ENCODE measurements at places on chromosomes 1 and 21. TPM values are rescaled to one million over a fixed set of nuclear protein-coding genes. Genes with fewer than 3 reads are reported as not detected.

The FMO3 gene
- total RNA-seq = not detected

The MAP3K21 gene
- 12.1 TPM for total RNA-seq

The TRABD2B gene
- total RNA-seq = 0.34 TPM

The KRTAP20-2 gene
- total RNA-seq = not detected

The CYP4A11 gene
- total RNA-seq = not detected

The UBIAD1 gene
- total RNA-seq = 16.3 TPM

The MCOLN2 gene
- 1.9 TPM for total RNA-seq

The RAB7B gene
- 1.4 TPM for total RNA-seq
